ENCODE measurements at places on chromosomes 5 and 9.

- DNase-seq, result peak; percentile 20
Observed at GRCh38 chr5:19771174-19771835, 216.7 kb downstream of the CDH18 start.

DNA sequence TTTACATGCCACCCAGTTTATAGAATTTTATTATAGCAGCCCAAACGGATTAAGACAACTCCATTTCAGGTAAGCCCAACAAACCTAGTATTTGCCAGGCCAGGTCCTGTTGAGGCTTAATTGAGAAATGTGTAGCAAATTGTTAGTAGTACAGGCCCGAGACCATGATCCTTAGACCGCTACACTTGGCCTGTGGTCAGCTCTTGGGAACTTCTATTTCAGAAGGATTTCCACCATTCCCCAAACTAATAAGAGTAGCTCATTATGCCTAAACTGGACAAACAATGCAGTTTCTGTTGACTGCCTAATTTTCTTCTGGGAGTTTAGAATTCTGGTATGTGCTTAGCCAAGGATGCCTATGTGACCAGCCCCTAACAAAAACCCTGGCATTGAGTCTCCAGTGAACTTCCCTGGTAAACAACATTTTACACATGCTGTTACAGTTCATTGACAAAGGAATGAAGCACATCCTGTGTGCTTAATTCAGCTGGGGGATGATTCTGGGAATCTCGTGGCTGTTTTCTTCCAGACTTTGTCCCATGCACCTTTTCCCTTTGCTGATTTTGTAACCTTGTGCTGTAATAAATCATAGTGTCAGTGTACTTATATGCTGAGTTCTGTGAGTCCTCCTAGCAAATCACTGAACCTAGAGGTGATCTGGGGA lies 5.6 kb upstream of the GPX3 start:
- DNase-seq, result no peak

- peak; percentile 75 for DNase-seq
Observed at GRCh38 chr5:15285901-15286583, 213.9 kb upstream of the FBXL7 start.

DNA sequence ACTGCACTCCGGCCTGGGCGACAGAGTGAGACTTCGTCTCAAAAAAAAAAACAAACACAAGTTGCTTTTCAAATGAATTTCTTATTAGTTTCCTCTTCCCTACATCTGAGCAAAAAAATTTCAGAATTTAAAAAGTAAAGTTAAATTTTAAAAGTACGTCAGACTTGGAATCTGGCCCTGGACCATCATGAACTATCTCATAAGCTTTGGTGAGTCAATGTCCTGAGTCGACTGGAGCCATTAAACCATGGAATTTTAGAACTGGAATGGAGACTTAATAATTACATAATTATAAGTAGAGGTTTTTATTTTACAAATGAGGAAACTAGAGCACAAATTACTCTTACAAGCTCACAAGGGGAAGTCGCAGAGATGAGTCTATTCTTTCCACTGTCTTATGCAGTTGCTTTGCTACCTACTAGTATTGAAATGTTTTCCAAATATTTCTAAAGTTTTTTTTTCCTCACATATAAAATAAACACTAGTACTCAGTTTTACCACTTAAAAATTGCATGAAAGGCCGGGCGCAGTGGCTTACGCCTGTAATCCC lies 98.0 kb upstream of the ZNF608 start:
- DNase-seq, result no peak

DNA sequence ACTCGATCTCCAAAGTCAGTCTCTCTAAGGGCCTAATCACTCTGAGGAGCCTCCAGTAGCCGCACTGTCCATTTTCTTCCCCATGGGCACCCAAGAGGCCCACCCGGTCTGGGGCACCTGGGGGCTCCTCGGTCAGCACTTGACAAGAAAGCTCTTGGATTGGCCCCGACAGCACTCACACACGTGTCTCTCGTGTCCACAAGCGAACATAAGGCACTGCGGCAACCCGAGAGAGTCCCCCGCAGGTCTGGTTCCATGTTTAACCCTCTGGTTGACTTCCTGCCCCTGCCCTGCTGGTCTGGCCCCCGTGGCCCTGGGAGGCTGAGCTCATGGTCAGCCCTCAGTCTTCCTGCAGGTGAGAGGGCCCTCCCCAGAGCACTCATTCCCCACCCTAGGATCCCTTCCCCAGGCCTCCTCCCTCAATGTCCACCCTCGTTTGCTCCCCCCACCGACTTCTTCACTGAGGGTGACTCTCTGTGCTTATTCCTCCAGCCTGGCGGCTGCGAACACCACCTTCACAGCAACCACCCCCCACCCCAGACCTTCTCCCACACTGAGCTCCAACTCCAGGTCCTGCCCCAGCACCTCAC lies 16.3 kb upstream of the LRRC14B start:
- DNase-seq, result no peak

DNA sequence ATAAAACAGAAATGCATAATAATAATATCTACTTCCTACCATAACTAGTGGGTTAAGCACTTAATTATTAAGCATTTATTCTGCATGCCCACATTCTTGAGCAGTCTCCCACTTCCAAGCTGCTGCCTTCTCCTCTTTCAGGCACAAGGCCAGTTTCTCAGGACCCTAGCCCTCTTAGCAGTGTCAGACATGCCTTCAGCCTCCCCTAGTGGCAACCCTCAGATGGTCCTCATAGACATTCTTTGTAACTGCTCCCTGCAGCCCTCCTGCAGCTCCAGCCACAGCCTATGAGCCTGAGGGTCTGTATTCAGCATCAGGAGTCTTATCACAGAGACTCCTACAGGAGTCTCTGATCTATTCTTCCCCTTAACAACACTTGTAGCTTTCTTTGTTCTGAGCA lies 3.9 kb downstream of the IL9 start:
- no peak for DNase-seq

Data from fibroblast of skin of right quadriceps (primary cell).